ENCODE measurements at places on chromosomes 13 and 19. TPM values are rescaled to one million over a fixed set of nuclear protein-coding genes. Genes with fewer than 3 reads are reported as not detected.

Gene HSD17B14
- 20.3 TPM for total RNA-seq

Gene KLK7
- total RNA-seq: not detected

Gene FFAR1
- total RNA-seq: not detected

- no peak for DNase-seq
These were observed 51.2 kb downstream of the MBD3L2B start for GRCh38 chr19:6970021-6970420.

DNA sequence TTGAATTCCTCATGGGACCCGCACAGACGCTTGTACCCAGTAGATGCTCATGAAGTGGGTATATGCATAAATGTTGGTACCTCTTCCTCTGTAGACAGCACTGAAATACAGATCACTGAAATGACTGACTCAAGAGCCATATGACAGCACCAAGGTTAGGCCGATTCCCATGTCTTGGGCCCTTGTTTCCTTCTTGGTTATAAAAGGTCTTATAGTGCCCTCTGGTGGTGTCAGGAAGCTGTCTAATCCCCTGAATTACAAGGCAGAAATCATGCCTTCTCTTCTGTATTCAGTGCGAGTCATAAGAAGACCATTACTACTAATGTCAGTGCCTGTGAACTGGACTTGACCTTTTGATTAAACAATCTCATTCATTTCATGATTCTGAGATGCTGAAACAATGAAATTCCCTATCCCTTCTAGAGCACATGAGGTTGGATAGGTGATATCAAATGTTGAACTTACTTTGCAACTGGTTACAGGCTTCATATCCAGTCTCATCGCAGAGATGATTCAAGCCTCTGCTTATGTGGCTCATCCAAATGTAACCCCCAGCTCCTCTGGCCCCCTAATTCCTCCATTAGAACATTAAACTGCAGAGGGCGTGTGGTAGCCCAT lies 59.7 kb downstream of the SPATA13 start:
- DNase-seq: no peak

DNA sequence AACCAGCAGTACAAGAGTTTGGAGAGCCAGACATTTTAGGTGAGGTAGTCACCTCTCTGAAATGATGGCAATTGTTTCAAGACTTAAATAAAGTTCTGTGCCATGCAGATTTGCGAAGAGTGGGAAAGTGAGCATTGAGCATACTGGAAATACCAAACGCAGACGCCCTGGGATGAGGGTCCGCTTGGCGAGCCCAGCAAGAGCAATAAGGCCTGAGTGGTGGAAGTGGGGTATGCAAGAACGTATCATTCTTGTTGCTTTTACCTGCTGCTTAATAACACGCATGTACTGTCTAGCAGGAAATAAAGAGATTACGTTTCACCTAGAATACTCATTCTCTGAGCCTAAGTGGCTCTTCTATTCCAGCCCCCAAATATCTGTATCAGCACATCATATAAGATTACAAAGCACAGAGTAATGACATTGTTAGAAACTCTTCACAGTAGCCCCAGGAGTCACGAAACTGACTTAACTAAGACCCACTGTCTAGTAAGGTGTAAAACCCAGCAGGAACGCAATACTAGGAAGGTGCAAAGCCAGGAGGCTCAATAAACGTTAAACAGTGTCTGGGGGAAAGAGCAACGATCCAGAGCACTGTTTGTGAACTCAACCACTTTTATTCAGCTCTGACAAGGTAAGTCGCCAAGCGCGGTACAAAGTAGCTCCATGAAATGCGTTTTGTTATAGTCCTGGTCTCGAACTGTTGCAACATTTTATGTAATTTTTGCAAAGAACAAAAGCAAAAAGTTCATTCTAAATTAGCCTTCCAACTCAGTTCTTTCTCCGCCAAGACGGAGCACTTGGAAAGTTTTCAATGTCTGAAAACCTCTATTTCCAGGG lies 1.2 kb downstream of the RCBTB2 start:
- no peak for DNase-seq

DNA sequence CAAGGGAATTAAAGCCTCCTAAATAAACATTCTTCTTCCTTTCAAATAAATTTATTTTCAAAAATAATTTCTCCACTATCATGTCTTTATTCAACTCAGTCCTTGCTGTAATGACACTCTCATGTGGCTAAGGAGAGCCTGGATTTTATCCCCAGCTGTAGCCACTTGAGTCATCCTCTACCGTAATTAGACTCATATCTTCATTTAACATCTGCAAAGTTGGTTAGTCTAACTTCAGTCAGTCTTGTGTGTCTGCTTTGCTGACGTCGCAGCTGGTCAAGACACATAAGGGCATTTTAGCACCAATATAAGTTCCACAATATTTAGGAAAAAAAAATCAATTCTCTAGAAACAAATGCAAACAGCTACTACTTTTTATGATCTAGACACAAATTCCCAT lies 776.4 kb upstream of the ATXN8OS start:
- no peak for DNase-seq

DNA sequence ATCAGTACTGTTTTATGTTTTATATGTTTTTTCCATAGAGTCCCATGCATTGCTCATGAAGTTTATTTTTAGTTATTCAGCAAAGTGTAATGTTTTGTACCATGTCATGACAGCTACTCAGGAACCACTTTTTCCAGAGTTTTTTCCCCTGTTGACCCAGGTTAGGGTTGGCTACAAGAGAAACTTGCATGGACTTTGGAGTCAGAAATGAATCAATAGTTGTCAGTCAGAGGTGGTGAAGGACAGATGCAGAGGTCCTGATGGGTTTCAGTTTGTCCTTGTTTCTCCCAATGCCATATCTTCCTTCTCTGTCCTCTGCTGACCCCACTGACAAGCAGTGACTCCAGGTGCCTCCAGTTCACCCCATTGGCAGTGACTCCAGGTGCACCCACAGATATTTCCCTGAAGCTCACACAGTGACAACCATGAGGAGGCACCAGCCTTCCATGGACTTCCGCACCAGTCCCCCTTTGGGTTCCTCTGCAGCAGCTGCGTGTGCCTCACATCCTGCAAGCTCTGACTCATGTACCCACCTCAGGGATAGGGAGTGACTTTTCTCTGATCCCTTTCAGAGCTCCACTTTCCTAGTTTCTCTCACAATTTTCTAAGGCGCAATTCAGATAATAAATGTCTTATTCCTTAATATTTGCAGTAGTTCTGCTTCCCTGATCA lies 92.1 kb downstream of the AKAP11 start:
- DNase-seq: no peak
